Stromal cell of bone marrow (primary cell): ENCODE measurements at places on chromosomes 12 and 14.

DNA sequence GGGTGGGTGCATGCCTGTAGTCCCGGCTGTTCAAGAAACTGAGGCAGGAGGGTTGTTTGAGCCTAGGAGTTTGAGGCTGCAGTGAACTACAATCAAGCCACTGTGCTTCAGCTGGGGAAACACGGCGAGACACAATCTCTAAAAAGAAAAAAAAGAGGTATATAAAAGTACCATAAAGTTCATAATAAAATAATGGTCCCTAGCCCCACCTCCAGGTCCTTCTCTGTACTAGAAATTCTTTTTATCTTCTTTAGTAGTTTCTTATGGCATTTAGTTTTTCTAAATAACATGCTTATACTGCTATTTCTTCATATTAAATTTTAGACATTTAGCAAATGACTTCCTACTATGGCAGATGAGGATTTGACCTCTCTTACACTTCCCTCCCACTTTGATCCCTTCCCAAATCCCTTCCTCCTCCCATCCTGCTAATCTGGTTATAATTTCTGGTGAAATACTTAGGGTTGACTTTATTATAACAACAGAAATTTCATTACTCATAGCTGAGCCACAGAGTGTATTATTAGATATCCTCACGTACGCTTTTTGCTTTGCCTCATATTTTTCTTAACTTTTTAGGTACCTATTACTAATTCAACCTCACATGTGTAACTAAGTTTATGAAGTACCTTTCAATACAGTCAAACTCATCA lies 94.7 kb downstream of the SLC41A2 start:
- peak; percentile 72 for DNase-seq

DNA sequence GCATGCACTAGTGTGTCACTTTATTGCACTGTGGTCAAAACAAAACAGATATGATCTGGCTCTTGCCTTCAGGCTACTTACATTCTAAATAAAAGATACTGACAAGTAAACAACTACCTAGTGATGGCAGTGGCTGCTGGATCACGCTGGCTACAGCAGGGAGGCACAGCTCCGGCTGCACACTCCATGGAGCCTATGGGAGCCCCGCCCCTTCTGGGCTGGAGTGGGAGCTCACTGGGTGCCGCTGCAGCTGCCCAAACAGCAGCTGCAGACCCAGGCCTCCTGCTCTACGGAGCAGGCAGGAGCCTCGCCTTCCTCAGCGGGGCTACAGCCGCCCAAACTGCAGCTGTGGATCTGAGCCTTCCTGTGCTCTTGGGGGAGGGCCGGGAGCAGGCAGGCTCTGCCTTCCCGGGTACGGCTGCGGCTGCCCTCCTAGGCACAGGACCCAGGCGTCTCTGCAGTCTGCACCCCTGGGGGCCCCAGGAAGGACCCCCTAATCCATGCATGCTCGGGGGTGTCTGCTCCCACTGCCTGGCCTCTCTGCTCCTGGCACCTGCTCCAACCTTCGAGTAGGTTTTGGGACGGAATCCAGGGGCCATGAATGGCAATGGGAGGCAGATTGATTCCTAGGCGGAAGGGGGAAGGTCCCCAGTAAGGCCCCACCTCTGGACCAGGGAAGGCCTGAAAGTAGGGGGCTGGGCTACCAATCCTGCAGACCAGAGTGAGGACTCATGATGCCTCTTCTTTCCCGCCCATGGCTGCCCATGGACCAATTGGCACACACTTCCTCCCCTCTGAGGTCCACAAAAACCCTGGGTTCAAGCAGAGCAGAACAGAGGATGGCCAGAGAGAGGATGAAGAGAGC lies 253.1 kb downstream of the ANO6 start:
- no peak for DNase-seq

GRCh38 chr12:56758728-56759262 lies 4.3 kb upstream of the HSD17B6 start:
- DNase-seq: no peak

DNA sequence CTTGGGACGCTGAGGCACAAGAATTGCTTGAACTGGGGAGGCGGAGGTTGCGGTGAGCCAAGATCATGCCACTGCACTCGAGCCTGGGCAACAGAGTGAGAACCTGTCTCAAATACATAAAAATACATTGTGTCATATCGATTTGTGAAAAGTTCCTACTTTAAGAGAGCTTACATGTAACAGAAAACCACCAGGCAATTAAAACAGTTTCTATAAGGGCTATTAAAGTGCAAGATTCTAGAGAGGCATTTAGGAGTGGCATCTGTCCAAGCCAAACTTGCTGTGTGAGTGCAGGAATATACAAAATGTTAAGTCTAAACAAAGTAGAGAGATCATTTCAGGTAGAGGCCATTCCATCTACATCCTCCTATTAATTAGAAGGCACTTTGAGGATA lies 1.7 kb upstream of the NEK9 start:
- DNase-seq: no peak

GRCh38 chr14:100159094-100159864 lies at the start of gene DEGS2:
Gene DEGS2 (minus strand): TSS chr14:100159645. CDS start chr14:100159587, 58 bp downstream.
- no peak for DNase-seq

- no peak for DNase-seq
Observed at GRCh38 chr12:49089821-49090773, 4.5 kb downstream of the DHH start.

DNA sequence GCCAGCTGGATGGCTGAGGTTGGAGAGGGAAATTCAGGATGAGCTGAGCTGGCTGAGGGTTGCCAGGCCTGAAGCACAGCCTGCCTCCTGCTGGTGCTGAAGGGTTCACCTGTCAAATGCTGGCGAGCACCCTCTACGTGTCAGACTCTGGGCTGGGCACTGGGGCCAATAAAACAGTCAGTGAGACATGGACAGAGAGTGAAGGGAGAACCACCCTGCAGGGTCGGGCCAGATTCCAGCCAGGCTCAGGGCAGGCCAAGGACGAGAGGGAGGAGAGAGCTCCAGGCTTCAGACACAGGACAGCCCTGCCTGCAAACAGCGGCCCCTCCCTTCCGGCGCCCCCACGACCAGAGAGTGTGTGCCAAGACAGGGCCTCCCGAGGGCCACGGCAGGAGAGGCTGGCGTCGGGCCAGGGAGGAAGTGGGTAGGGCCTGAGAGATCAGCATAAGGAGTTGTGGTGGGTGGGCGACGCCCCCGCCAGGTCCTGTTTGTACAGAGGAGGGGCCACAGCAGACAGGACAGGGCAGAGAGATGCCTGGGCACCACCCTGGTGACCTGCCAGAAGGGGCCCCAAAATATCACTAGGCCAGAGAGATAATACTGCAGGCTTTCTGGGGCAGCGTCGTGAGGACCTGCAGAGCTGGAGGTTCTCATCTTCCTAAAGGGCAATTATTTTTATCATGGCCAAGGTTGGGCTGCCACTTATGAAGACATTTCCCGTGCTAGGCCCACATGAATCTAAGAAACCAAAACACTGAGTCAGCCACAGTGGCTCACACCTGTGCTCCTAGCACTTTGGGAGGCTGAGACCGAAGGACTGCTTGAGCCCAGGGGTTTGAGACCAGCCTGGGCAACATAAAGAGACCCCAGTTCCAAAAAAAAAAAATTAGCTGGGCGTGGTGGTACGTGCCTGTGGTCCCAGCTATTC lies 73.1 kb upstream of the GPR68 start:
- no peak for DNase-seq

DNA sequence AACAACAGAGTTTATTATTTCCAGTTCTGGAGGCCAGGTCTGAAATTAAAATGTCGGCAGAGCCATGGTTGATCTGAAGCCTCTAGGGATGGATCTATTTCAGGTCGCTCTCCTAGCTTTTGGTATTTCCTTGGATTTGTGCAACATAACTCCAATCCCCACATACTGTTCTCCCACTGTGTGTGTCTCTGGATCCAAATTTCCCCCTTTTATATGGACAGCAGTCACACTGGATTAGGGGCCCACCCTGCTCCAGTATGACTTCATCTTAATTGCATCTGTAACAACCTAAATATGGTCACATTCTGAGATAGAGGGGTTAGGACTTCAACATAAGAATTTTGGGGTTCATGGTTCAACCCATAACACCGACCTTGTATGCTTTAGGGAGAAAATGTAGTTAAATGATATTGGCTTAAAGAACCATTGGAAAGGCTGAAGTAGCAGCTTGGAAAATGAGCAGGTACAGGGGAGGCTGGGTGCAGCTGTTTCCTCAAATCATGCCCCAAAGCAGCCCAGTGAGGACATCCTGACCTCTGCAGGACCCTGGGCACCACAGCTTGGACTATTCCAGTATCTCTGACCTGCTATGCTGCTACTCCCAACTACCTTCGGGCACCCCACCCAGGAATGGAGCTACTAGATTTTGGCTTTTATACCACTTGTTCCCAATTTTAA lies 13.9 kb upstream of the MDM2 start:
- no peak for DNase-seq

DNA sequence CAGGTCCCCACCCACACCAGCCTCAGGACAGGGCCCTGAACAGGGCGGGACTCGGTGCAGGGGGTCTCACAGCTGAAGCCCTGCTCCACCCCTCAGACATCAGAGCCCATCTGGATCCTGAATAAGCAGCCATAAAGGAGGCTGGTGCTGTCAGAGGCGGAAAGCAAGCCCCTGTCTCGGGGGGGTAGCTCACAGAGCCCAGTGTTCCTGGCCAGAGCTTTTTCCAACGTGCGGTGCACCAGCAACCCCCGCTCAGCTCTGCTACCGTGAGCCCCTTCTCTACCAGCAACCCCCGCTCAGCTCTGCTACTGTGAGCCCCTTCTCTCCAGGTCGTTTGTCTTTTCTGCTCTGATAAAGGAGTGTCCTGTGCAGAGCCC lies 136.5 kb upstream of the SFSWAP start:
- no peak for DNase-seq

GRCh38 chr12:120169946-120170345 lies 24.6 kb downstream of the GCN1 start:
- no peak for DNase-seq

DNA sequence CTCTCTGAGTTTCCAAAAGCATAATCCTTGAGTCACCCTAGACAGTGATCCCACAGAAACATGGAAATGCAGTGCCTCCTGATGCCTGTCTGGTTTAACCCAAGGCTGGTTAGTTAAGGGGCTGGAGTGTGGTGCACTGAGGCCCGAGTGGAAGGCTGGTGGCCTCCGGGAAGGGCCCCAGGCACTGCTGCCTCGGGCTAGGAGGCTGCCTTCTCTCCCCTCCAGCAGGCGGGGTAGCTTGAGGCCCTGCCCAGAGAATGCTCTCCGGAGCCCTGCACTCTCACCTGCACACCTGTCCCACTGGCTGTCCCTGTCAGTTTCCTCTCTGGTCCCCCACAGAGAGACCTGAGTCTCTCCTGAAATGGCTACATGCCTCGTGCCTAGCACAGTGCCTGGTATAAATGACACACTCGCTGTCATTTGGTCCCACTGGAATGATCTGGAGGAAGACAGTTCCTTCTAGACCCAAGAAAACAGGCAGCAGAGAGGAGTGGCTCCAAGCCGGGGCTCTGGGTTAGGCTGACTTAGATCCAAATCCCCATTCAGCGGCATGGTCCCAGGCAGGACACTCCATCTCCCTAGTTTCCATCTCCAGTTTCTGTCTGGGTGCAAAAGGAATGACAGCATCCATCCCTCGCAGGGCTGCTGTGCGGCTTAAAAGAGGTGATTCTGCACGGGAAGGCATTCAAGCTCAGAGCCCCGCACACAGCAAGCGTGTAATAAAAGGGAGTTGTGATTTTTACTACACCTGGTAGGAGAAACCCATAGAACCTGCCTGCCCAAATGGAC lies 54.0 kb downstream of the RBM19 start:
- DNase-seq: no peak

- no peak for DNase-seq
Observed at GRCh38 chr14:32991691-32992090, 53.0 kb downstream of the NPAS3 start.

DNA sequence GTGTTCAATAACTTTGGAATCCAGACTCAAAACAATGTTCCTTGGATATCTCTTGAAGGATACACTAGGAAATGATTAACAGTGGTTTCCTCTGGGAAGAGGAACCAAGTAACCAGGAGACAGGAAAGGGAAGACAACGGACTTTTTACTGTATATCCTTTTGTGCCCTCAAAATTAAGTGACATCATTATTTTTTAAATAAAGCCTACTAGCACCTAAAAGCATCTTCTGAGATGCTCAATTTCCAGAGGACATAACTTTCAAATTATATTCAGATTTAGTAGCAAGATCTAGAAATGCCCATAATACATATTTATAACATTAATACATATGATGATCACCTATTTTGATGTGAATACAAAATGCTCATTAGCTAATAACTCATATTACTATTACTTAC lies 6.5 kb downstream of the HECTD1 start:
- no peak for DNase-seq

- DNase-seq: no peak
Observed at GRCh38 chr14:64698903-64699302, 5.3 kb upstream of the PLEKHG3 start.

DNA sequence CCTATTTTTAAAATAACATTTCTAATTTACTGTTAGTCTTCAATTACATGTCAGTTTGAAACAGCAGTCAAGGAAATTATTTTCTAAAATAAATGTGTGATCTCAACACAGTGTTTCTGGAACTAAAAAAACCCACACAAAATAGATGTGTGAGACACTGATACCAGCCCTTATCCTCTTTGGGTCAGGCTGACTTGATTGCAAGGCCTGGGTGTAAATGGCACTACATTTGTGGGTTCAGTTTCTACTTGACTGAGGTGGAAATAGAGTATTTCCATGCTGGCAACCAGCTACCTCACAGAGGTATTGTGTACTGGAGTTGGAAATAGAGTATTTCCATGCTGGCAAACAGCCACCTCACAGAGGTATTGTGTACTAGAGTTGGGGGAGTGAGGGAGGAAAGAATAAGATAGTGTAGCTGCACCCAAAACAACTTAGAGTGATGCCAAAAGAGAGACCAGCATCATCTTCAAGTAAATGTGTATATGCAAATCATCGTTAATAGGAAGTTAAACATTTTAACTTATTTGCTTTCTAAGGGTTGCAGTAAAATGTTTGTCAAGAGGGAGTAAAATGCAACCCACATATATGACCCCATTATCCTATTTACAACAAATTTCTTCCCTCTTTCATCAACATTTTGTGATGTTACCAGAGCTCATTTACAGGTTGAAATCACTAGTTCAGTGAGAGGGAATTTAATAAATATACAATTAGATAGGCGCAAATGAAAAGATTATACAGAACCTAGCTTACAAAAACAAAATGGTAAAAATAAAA lies 10.7 kb upstream of the LYZ start:
- DNase-seq: no peak

GRCh38 chr12:75455839-75456238 lies 24.7 kb upstream of the GLIPR1 start:
- no peak for DNase-seq

- no peak for DNase-seq
Observed at GRCh38 chr12:76777765-76778216, 13.9 kb downstream of the ZDHHC17 start.

GRCh38 chr14:54649056-54649455 lies 82.1 kb downstream of the SAMD4A start:
- DNase-seq: no peak

- DNase-seq: peak; percentile 32
Observed at GRCh38 chr12:49428793-49429192, 61.5 kb downstream of the SPATS2 start.

- DNase-seq: no peak
Observed at GRCh38 chr12:45464699-45465098, 248.8 kb downstream of the ANO6 start.
